ENCODE measurements at places on chromosomes 3 and 15.

- DNase-seq: no peak
These were observed 525.2 kb downstream of the OCA2 start for GRCh38 chr15:27573805-27574485.

DNA sequence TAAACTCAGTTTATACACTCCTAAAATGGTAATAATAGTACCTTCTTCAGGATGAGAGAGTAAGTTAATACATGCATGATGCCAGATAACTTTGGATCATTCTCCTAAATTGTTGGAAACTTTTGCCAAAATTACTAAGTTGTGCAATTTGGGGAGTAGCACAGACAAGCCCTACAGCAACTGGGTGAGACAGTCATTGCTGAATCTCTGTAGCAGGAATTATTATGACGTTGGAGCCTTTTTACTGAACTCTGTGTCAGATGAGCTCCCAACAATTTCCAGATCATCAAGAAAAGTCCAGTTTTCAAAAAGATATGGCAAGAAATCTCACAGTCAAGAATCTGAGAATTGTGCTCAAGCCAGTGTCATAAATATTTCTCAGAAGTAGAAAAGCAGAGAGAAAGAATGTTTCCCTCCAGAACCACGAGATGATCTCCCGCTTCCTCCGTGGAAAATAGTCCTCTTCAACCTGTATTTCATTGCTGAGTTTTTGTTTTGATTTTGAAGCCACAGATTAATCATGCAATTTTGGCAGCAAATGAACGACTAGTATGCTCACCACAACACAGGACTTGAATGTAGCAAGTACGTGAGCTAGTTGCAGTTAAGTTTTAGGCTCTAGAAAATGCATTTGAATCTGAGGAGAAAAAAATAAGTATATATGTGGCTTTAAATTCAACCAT is 485.4 kb downstream of the CNTN6 start:
- no peak for DNase-seq

GRCh38 chr3:179276001-179276400 is 25.1 kb upstream of the KCNMB3 start:
- DNase-seq: no peak

GRCh38 chr3:56113231-56113630 is 355.0 kb downstream of the ERC2 start:
- no peak for DNase-seq

DNA sequence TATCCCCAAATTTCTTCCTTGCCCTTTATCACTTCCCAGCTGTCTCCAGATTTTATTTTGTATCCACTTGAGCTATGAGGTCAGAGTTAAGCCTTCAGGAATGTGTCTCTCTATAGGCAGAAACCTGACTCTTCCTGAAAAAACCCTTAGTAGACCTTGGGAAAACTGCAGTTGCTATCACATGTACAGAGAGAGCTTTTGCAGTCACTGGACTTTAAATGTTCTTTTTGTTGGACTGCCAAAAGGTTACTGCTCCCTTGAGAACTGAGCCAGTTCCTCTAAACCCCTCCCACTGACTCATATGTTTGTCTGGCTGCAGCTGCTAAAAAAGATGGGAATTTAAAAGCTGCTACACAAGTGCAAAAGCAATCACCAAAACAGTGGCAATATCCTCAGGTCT is 169.1 kb upstream of the CCDC54 start:
- DNase-seq: no peak

DNA sequence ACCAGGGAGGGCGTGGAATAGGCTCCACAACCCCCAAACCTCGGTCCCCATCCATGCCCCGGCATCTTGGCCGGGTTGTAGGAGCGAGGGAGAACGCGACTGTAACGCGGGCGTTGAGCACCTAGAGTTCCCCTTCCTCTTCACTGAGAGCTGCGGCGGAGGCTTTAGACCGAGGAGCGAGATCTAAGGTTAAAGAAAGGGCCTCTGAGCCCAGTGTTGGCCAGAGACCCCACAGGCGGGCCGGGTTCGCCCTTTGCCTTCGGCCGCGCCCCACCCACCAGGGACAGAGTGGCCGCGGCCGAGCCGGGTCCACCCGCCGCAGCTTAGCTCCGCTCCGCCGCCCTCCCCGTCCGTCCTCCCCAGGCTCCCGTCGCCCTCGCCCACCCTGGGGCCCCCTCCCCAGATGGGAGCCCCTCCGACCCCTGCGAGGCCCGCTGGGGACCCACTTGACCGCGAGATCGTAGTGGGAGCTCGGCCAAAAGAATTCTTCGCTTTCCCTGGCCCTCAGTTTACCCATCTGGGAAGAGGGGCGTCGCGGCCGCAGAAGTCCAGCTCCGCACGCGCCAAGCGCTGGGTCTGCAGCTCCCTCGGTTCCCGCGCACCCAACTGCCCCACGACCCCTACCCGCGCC is 425 bp downstream of the ANPEP start:
- no peak for DNase-seq

DNA sequence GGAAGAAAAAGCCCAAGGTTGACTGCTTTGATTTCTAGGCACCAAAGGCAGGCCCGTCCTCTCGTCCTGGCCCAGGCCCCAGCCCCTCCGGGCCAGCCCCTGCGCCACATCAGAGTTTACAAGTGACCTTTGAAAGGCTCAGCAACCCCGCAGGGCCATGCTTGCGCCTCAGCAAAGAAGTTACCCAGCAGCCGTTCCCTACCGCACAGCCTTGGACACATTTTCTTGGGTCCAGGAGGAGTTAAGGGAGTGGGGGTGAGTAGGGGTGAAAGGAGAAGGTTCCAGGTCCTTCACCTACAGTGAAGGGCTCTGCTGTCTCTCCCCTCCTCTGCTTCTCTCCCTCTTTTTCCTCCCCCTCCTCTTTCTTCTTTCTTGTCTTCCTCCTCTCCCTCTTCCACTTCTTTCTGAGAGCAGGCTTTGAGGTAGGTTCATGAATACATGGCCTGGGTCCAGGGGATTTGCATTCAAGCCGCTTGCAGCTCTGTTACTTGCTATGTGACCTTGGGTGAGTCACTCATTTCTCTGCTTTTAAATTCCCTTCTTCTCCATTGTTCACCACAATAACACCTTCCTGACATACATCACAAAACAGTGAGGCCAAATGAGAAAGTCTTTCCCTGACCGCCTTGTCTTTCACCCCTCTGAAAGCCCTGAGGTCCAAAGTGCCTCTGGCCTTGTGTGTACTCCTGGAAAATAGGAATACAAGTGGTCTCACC is 223.3 kb upstream of the TPRG1 start:
- DNase-seq: no peak

DNA sequence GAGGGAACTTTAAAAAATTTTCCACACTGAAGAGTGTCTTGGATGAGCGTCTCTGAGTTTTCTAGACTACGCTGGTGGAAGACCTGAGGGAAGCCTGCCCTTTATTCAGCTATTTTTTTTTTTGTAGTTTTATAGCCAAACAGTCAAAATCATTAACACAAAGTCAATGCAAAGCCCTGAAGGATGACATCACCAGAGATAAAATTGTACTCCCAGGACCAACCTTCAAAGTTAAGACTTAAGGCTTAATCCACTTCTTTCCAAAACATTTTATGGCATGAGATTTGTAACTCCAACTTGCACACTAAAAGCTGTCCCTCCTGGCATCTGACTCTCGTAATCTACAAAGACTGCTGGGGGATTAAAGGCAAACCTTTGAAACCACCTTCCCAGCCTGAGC is 263.4 kb upstream of the LYSMD4 start:
- no peak for DNase-seq

GRCh38 chr3:69329892-69330291 is 56.0 kb downstream of the FRMD4B start:
- no peak for DNase-seq

GRCh38 chr3:32138545-32139104 is 32.2 kb downstream of the GPD1L start:
- DNase-seq: no peak

GRCh38 chr3:33717616-33717865 is 513 bp downstream of the CLASP2 start:
- DNase-seq: no peak

GRCh38 chr3:57752307-57752706 is 3.8 kb upstream of the SLMAP start:
- no peak for DNase-seq

DNA sequence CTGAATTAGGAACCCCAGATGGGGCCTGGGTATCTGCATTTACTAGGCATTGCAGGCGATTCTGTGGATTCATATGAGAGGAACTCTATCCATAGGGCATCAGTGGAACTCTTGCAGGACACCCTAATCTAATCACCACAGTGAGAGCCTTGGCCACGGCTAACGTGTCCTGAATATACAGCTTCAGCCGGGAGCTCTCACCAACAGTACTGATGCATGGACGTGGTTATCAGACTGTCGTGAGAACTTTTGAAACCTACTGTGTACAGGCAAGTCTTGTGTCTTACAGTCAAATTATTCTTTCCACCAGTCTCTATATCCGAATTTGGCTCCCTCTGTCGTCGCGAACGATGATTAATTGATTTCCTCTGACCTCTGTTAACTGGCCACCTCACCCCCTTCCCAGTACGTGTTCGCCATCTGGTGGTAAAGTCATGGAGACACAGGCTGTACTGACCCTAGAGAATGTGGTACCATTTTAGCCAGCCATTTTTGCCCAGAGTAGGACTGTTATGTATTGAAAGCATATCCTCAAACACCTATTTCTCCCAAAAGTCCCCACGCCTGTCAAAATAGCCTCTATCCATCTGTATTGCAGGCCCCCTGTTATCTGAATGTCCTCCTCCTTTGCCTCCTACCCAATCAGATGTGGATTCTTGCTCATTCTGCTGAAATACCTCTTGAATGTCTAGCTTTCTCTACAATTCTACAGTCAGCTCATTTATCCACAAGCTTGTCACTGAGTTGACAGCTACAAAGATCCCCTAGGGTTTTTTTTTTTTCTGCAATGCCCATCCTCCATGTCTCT is 39.7 kb downstream of the GLDN start:
- no peak for DNase-seq

- DNase-seq: no peak
These were observed 69.4 kb upstream of the PRR23E start for GRCh38 chr3:127123533-127123932.

- no peak for DNase-seq
These were observed 410.4 kb downstream of the SHQ1 start for GRCh38 chr3:72437661-72438406.

DNA sequence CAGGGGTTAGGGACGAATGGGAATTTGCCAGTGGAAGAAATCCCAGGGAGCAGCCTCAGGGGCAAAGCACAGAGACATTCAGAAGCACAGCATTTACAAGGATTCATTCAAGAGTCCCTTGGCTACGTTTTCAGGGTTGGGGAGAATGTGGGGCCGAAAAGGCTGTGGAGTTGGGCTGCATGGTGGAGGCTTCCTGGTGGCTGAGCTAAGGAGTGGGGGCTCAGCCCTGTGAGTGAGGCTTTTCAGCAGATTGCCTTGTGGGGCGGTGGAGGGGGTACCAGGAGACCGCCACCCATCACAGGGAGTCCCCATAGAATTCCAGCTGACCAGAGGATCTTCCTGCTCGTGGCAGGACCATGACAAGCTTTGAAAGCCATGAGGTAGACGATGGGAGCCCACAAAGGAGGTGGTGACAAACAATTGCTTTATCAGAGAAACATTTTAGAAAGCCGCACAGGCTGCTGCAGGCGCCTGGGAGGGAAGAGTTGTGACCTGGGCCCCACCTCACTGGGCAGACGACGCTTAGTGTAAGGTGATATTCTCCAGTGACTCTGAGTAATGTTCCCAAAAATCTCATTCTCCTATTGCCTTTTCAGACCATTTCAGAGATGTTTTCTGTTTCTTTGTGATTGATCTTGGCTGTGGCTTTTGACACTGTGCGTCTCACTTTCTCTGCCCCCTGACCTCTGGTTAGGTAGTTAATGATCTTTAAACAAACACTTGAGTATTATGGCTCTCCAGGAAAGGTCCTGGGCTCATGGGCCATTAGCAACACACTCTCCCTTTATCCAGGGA is 128.0 kb downstream of the DNAJB8 start:
- no peak for DNase-seq

DNA sequence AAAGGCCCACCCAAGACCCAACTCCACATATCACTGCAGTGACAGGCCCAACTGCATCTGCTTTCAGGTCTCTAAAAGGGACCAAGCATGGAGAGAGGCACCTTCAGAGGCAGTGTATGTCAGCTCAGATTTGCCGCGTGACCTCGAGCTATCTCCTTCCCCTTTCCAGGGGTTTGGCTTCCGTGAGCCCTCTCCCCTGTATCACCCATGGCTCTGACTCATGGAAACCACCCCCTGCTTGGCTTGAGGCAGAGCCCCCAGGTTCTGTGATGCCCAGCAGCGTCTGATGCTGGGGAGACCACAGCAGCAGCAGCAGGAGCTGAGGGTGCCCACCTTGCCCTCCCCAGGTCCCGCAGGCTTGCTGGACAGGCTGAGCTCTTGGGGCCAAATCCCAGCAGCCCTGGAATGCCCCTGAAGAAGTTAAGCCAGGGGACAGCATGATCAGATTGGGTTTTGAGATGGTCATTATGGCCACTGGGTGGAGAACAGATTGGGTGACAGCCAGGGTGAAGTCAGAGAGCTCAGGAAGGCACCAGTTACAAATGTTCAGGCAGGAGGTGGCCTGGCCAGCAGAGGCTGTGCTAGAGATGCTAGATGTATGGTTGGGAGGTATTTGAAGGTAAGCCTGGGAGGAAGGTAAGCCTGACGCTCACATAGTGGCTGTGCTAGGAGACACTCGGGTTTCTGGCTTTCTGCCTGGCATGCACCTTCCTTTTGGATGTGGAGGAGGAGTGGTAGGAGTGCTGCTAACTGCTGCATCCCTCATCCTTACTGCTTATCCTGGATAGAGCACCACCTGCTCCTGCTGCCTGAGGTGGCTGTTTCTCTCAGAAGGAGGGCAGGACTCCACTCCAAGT is 42.9 kb downstream of the FGD5 start:
- DNase-seq: no peak

DNA sequence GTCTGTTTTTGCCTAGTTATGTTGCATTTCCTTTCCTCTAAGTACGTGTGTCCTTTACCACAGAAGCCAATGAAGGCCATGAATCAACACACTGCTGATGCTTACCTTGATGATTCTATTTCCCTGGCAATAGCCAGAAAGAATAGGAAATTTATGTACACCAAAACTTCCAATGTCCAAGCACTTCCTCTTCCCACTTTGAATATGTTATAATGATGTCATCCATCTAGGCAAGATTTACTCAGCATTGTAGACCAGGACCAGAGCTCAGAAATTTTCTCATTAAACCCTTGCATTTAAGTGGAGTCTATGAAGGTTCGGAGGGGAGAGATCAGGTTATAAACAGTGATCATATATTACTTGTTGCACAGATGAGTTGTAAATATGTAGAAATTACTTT is 126.0 kb downstream of the THRB start:
- DNase-seq: no peak

GRCh38 chr3:923161-923910 is 169.5 kb upstream of the CNTN6 start:
- no peak for DNase-seq

- no peak for DNase-seq
These were observed 8.6 kb downstream of the ISLR start for GRCh38 chr15:74182131-74182530.

Measured in effector memory CD8-positive, alpha-beta T cell (primary cell).